ENCODE measurements at places on chromosomes 1 and 21.

- no peak for DNase-seq
Measured at GRCh38 chr1:94949681-94950661, 23.1 kb upstream of the CNN3 start.

DNA sequence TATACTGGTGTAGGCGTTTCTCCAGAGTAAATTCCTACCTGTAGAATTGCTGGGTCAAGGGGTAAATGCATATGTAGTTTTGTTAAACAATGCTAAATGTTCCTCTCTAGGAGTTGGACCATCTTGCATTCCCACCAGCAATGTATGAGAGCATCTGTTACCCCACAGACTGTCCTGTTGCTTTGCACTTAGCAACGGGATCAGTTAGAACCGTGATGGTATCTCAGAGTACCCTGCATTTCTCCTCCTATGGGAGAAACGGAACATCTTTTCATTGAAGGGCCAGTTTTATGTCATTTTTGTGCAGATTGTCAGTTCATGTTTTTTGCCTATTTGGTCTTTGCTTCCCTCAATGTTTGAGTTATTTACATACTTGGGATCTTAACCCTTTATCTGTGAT is 18.0 kb upstream of the RIPPLY3 start:
- no peak for DNase-seq

- DNase-seq: no peak
Measured at GRCh38 chr1:232669981-232670747, 40.2 kb upstream of the SIPA1L2 start.

DNA sequence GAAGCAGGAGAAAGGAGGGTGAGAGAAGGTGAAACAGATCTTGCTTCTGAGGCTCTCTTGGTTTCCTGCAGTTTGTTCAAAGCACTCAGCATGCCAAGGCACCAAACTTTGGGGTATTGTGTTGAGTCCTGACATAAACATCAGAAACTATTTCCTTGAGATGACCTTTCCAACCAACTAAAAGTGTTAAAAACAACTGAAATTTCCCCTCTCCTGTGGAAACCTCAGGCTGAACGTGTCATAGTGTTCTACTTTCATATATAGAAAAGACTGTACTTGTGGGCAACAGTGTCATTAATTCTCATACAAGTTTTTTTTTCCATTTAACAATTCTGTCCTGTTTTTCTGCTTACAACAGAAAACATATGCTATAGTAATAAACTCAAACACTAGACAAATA is 6.3 kb upstream of the LYST start:
- DNase-seq: no peak

GRCh38 chr1:110341146-110341871 is 2.1 kb downstream of the RBM15 start:
- DNase-seq: no peak

DNA sequence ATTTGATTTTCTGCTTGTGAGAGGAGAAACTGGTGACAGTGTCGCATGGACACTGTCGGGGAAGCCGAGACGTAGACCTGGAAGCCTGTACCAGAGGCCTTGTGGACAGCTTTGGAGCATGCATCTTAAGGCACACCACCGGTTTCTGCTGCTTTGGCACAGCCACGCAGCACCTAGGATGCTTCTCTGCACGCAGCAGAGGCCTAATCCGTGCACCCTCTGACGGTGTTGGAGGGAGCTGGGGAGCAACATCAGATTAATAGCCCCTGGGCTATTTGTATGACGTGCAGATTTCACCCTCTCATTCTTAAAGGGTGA is 30.3 kb downstream of the TEX35 start:
- no peak for DNase-seq

- no peak for DNase-seq
Measured at GRCh38 chr1:111959436-111959835, 30.0 kb downstream of the KCND3 start.

- no peak for DNase-seq
Measured at GRCh38 chr1:215393476-215393875, 173.6 kb upstream of the KCTD3 start.

Measured in KG1 (cell line).